ENCODE measurements at places on chromosomes 13 and 19. TPM values are rescaled to one million over a fixed set of nuclear protein-coding genes. Genes with fewer than 3 reads are reported as not detected.

DNA sequence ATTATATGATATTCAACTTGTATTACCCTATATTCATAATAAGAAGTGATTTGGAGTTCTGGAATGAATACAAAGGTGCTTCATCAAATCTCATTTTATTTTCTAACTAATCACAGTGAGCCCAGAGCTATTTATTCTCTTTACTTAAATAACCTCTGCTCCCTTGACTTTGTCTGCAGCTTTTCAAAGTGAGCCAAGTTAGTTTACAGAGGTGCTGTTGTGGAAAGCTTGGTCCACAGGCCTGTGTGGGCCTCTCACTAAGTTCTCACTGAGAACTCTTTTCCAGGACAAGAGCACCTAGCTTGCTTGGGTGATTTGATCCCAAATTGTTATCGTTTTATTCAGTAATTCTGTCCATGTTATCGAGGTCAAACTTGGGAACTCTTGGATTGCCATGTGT, 319.3 kb downstream of the RFC3 start:
- H3K36me3 ChIP-seq = no peaks in the 10 kb centered on the region
- no peaks in the 10 kb centered on the region for H3K4me1 ChIP-seq
- DNase-seq = no peak
- no peaks in the 10 kb centered on the region for H3K27me3 ChIP-seq

DNA sequence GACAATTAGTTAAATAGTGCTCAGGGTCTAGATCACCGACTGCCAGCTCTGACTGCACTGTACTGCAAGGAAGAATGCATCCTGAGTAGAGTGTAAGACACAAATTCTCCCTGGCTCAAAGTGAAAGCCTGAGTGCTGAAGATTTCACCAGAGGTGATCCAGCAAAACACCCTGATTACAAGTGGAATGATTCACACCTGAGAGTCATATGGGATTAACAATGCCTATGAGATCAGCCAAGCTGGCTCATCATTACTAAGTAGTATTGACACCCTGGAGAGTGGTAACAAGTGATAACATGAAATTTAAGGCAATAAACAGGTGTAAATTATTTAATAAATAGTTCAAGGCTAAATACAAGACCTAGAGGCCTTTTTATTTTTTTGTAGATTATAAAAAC, 403.8 kb upstream of the PRR20A start:
- no peak for DNase-seq
- no peaks in the 10 kb centered on the region for H3K36me3 ChIP-seq
- no peak overlapping the region for H3K4me3 ChIP-seq
- H3K4me1 ChIP-seq = no peaks in the 10 kb centered on the region
- H3K27me3 ChIP-seq = no peaks in the 10 kb centered on the region
- H3K27ac ChIP-seq = no peak overlapping the region

- no peak for DNase-seq
- no peaks in the 10 kb centered on the region for H3K36me3 ChIP-seq
- H3K4me1 ChIP-seq = no peaks in the 10 kb centered on the region
- no peak overlapping the region for H3K27ac ChIP-seq
- no peak overlapping the region for H3K4me3 ChIP-seq
These were observed 308.6 kb downstream of the TEX29 start for GRCh38 chr13:111629016-111629415.

- H3K27me3 ChIP-seq = peaks cover 2% of the 10 kb centered on the region
- H3K4me1 ChIP-seq = peaks cover 24% of the 10 kb centered on the region
- no peaks in the 10 kb centered on the region for H3K36me3 ChIP-seq
- H3K4me3 ChIP-seq = peak overlapping the region; percentile 79
- H3K27ac ChIP-seq = no peak overlapping the region
These were observed 20.0 kb upstream of the ZDHHC20 start for GRCh38 chr13:21478881-21479808.

- H3K36me3 ChIP-seq = no peaks in the 10 kb centered on the region
- DNase-seq = no peak
- peaks cover 16% of the 10 kb centered on the region for H3K27me3 ChIP-seq
- no peaks in the 10 kb centered on the region for H3K4me1 ChIP-seq
- no peak overlapping the region for H3K27ac ChIP-seq
These were observed 15.8 kb upstream of the CLDN10 start for GRCh38 chr13:95536632-95537241.

GRCh38 chr19:36030264-36031148, 2.2 kb downstream of the CLIP3 start:
- H3K4me3 ChIP-seq = no peak overlapping the region
- peaks cover 18% of the 10 kb centered on the region for H3K4me1 ChIP-seq
- no peak for DNase-seq

GRCh38 chr19:56476651-56477428, at the start of gene ZNF667:
ZNF667 (minus strand) TSS chr19:56477345; CDS start chr19:56462370, 14,975 bp downstream.
- DNase-seq = peak; percentile 55
- H3K4me3 ChIP-seq = peak within 1 kb of the TSS; percentile 84
- peaks cover 18% of the 10 kb centered on the region for H3K4me1 ChIP-seq
- H3K27me3 ChIP-seq = peaks cover 19% of the 10 kb centered on the region
- H3K36me3 ChIP-seq = peaks cover 19% of the 10 kb centered on the region

DNA sequence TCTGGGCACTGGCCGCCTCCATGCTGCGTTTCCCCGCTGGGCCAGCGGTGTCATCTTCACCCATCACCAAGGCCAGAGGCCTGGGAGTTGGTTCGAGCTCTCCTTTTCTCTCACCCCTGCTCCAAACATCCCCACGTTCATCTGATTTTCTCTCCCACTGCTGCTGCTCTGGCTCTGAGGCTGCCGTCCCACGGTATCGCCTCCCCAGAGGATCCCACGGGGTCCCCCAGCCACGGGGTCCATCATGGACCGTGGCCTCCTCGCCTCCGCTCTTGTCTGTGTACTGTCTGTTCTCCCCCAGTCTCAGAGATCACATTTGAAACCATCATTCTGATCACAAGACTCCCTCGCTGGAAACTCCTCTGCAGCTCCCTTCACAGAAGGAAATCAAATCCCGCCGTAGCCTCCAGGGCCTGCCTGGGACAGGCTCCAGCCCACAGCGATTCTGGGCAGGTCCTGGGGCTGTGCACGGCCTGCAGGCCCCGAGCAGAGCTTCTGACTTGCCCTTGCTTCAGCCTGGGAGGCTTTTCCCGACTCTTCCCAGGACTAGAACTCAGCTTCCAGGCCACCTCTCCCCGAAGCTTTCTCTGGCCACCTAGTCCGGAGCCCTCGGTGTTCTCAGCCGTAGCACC, 64.2 kb downstream of the SOX1 start:
- H3K36me3 ChIP-seq = no peaks in the 10 kb centered on the region
- no peak overlapping the region for H3K4me3 ChIP-seq
- H3K4me1 ChIP-seq = no peaks in the 10 kb centered on the region

- H3K27me3 ChIP-seq = peaks cover 18% of the 10 kb centered on the region
- H3K27ac ChIP-seq = peak overlapping the region; percentile 98
- DNase-seq = peak; percentile 27
- peaks cover 9% of the 10 kb centered on the region for H3K36me3 ChIP-seq
- peaks cover 72% of the 10 kb centered on the region for H3K4me1 ChIP-seq
These were observed 481 bp downstream of the ALOX5AP start for GRCh38 chr13:30735872-30736175.

DNA sequence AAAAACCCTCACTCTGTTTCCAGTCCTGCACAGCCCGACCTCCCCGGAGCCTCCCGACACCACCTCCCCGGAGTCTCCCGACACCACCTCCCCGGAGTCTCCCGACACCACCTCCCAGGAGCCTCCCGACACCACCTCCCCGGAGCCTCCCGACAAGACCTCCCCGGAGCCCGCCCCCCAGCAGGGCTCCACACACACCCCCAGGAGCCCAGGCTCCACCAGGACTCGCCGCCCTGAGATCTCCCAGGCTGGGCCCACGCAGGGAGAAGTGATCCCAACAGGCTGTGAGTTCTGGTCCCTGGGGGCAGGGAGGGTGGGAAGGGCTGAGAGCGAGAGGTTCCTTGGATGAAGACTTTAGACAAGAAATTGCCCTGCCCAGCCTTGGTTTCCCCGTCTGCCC, 5.4 kb downstream of the MADCAM1 start:
- H3K27ac ChIP-seq = no peak overlapping the region
- peaks cover 14% of the 10 kb centered on the region for H3K4me1 ChIP-seq
- H3K27me3 ChIP-seq = peaks cover 14% of the 10 kb centered on the region
- H3K4me3 ChIP-seq = no peak overlapping the region
- no peaks in the 10 kb centered on the region for H3K36me3 ChIP-seq

PCP2 gene
- polyA plus RNA-seq = not detected

LRP3 gene
- not detected for polyA plus RNA-seq

LRRC63 gene
- 0.10 TPM for polyA plus RNA-seq

PTH2 gene
- not detected for polyA plus RNA-seq

ADGRE2 gene
- not detected for polyA plus RNA-seq

FUT1 gene
- polyA plus RNA-seq = not detected

Data from immature natural killer cell (primary cell).